Transverse colon (tissue), 4 donors: ENCODE measurements at places on chromosomes 6 and 20. TPM values are rescaled to one million over a fixed set of nuclear protein-coding genes. Genes with fewer than 3 reads are reported as not detected.

TCP11 gene
- total RNA-seq = not detected

TAF11 gene
- total RNA-seq = 6.4 TPM

TMEM74B gene
- 0.96 TPM for total RNA-seq

BTN1A1 gene
- 0.32 TPM for total RNA-seq

CLDN20 gene
- total RNA-seq = not detected

GCNT2 gene
- total RNA-seq = 37.5 TPM

SCRT2 gene
- total RNA-seq = not detected

E2F1 gene
- total RNA-seq = 2.1 TPM

FAM217B gene
- 2.2 TPM for total RNA-seq

DLK2 gene
- 0.95 TPM for total RNA-seq

RNF8 gene
- total RNA-seq = 12.9 TPM

SULF2 gene
- total RNA-seq = 103 TPM

CCN2 gene
- 71.8 TPM for total RNA-seq

STX16 gene
- 92.7 TPM for total RNA-seq

LGSN gene
- not detected for total RNA-seq

LHFPL5 gene
- total RNA-seq = not detected

SALL4 gene
- not detected for total RNA-seq

ZNF311 gene
- total RNA-seq = not detected

WDR27 gene
- total RNA-seq = 75.0 TPM

C4B gene
- 87.5 TPM for total RNA-seq

ARHGAP40 gene
- not detected for total RNA-seq

CRISP2 gene
- total RNA-seq = not detected

TTLL9 gene
- total RNA-seq = not detected

ADNP gene
- total RNA-seq = 44.6 TPM

GJA10 gene
- total RNA-seq = not detected

GGTLC1 gene
- total RNA-seq = not detected

GSTA1 gene
- 16.2 TPM for total RNA-seq

PRR18 gene
- total RNA-seq = not detected

SLC29A1 gene
- 45.2 TPM for total RNA-seq

GRIK2 gene
- total RNA-seq = not detected

FLRT3 gene
- 3.4 TPM for total RNA-seq

SAMD3 gene
- 4.4 TPM for total RNA-seq

APCDD1L gene
- total RNA-seq = 0.16 TPM

CENPW gene
- total RNA-seq = not detected

JAG1 gene
- total RNA-seq = 75.0 TPM

SLC22A2 gene
- total RNA-seq = not detected

HDGFL1 gene
- total RNA-seq = not detected

ARMH2 gene
- total RNA-seq = not detected

RIMS4 gene
- total RNA-seq = not detected

SNAP25 gene
- total RNA-seq = 1.4 TPM

TGM6 gene
- total RNA-seq = not detected

WFDC6 gene
- not detected for total RNA-seq

PRL gene
- total RNA-seq = not detected

LY6G6F gene
- total RNA-seq = not detected

OLIG3 gene
- total RNA-seq = not detected

FOXS1 gene
- total RNA-seq = 0.55 TPM

ADISSP gene
- total RNA-seq = 16.1 TPM

SUMO4 gene
- 28.1 TPM for total RNA-seq

OVOL2 gene
- 87.6 TPM for total RNA-seq
